Activated CD4-positive, alpha-beta T cell treated with anti-CD3 and anti-CD28 coated beads for 24 hours (primary cell): ENCODE measurements at places on chromosomes 7 and 10.

DNA sequence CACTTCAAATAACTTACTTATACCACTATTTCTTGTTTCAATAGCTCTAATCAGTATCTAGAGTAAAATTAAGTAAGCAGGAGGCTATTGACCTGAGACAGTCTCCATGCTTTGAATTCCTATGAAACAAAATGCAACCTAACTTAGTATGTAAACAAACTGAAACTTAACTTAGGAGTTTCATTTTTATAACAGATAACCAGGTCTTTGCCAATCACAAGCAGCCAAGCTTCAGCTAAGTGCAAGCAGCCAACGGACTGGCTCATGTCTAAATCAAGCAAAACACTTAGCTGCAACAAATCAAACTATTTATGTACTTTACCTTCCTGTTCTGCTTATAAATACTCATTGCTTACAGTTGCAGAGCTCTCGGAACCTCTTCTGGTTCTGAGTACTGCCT, 4.4 kb upstream of the GSTK1 start:
- no peak for DNase-seq

- DNase-seq, result no peak
Measured at GRCh38 chr10:95260909-95261552, 29.8 kb downstream of the PDLIM1 start.

- DNase-seq, result no peak
Measured at GRCh38 chr10:105195831-105196230, 554.7 kb downstream of the SORCS3 start.

GRCh38 chr7:24609570-24609969, 36.3 kb downstream of the PALS2 start:
- DNase-seq, result no peak

- no peak for DNase-seq
Measured at GRCh38 chr7:41984888-41985287, 252.1 kb downstream of the GLI3 start.

GRCh38 chr7:240887-241421, 48.6 kb downstream of the FAM20C start:
- no peak for DNase-seq

DNA sequence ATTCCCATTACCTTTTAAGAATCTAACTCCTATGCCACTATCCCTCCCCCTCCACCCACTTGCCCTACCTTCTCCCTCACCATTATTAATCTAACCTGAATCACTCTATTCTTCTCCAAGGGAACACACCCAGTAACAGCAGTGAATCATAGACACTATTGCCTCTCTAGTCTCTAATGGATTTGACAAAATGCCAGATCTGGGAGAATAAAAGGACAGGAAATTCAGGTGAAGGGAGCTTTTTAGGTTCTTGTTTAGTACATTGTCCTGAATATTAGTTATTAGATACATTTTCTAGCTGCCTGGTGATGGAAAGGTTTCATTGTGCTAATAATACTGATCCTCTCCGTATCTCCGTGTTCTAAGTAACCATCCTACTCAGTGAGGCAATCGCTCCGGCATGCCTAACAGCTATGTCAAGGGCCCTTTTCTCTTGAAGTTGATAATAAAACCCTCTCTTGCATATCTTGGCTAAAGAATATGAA, 4.1 kb upstream of the SFR1 start:
- DNase-seq, result no peak

DNA sequence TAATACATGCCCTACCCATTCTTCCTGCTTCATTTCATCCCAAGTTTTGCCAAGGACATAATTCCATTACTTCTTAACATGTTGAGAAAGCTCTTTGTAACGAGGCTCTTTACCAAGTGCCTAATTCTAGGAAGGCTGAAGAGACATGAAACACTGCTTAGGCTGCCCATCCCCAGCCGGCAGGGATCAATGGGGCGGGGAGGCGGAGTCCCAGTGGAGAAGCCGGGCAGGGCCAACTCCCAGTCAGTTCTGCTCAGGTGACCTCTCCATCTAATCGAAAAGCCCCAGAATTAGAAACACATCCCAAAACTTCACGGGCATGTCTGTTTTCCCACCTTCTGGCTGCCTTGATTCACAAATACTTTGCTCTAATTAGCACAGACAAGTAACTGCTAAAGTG, 89.5 kb upstream of the LYZL1 start:
- DNase-seq, result no peak

DNA sequence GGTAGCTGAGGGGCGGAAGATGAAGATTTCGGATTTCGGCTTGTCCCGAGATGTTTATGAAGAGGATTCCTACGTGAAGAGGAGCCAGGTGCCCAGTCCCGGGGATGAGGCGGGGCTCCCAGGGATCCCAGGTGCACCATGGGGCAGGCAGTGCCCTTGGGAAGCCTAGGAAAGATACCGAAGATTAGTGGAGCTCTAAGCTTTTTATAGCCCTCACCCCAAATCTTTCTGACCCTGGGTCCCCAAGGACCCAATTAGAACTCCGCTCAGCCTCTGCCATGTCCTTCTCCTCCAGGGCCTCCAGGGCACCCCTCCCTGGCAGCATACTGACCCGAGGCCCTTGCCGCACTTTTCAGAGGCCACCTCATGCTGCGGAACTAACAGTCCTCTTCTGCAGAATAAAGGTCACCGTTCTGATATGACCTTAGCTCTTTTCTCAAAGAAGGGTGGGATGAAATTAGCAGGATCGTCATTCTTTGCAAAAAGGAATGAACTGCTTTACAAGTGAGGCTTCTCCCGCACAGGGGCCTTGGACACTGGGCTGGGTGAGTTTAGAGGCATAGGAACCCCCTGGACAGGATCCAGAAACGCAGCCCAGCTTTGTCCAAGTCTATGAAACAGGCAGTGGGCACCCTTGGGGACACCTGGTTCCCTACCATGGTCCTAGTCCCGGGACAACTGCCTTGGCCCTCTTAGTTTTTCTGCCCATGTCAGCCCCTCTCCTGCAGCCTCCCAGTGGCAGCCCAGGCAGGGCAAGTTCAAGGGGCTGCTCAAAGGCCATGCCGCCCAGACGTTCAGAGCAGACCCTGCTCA, 17.9 kb upstream of the CSGALNACT2 start:
- DNase-seq, result no peak
